CD4-positive, alpha-beta T cell treated with Interleukin-6 at 100 ng/mL for 8 hours (primary cell): ENCODE measurements at places on chromosomes 2 and 18.

GRCh38 chr2:15359716-15360531, 201.2 kb downstream of the NBAS start:
- no peak for DNase-seq

GRCh38 chr2:96806468-96807126, 9.5 kb upstream of the CNNM3 start:
- DNase-seq = peak; percentile 56

- no peak for DNase-seq
Observed at GRCh38 chr18:37393945-37394609, 171.5 kb downstream of the CELF4 start.

DNA sequence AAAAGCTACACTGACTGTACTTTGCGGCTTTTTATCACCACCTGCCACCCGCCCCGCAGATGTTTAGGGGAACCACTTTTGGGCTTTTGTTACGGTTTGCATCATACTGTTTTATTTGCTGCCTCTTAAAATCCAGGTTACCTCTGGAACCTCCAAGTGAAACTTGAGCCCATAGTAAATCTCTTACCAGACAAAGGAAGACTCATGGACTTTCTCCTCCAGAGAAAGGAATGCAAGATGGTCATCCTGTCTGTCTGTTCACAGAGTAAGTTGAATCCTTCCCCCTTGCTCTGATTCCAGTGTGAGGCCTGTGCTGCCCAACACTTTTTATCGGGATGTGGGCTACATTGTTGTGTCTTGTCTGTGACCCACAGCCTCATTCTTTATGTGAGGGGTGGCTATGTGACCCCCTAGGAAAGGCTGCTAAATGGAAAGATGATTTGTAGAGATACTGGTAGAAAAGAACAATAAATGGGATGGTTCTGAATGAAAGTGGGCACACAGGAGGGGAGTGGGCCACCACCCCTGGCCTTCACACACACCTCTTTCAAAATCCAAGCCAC, 23.3 kb downstream of the RMC1 start:
- no peak for DNase-seq

- DNase-seq = no peak
Observed at GRCh38 chr2:174263997-174264396, 15.7 kb upstream of the OLA1 start.

GRCh38 chr2:11652553-11652952, 17.4 kb downstream of the NTSR2 start:
- DNase-seq = no peak

- DNase-seq = no peak
Observed at GRCh38 chr2:129575431-129575830, 404.0 kb upstream of the RAB6C start.

- DNase-seq = no peak
Observed at GRCh38 chr18:41917181-41917580, 37.9 kb upstream of the PIK3C3 start.

GRCh38 chr2:107418708-107419107, 408.0 kb upstream of the RGPD4 start:
- DNase-seq = no peak

DNA sequence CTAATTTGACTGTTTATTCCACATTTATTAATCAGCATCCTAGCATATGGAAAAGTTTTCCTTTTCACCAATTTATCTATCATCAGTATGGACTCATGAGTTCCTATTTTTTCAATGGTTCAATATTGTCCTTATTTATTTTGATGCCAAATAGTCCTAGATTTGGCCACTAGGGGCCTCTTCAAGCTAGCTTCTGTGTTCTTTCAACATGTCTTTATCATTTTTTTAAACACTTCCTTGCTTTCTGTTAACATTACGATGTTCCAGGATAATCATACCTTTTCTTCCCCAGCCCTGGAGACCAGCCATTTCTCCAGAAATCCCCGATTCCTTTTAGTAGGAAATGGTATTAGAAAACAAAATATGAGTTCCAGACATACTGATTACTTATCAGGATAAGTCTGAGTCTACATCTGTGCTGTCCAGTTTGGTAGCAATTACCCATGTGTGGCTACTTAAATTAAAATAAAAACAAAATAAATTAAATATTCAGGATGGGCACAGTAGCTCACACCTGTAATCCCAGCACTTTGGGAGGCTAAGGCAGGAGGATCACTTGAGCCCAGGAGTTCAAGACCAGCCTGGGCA, 70.6 kb downstream of the RPE start:
- no peak for DNase-seq

- DNase-seq = no peak
Observed at GRCh38 chr2:190482451-190482850, 52.1 kb downstream of the NEMP2 start.

GRCh38 chr2:231467613-231468530, 3.6 kb upstream of the NCL start:
- DNase-seq = no peak

DNA sequence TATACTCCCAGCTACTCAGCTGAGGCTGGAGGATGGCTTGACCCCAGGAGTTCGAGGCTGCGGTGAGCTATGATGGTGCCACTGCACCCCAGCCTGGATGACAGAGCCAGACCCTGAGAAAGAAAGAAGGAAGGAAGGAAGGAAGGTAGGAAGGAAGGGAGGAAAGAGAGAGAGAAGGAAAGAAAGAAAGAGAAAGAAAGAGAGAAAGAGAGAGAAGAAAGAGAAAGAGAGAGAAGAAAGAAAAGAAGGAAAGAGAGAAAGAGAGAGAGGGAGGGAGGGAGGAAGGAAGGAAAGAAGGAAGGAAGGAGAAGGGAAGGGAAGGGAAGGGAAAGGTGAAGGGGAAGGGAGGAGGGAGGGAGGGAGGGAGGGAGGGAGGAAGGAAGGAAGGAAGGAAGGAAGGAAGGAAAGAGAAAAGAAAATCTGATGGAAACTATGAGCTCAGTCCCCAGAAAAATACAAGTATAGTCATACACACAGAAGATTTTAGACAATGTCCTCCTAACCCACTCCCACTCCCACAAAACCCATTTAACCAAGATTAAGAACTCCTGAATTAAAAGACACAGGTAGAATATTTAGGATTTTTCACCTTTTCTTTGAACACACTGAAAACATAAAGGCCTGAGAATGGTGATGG, 15.6 kb downstream of the FZD7 start:
- no peak for DNase-seq
